ENCODE measurements at places on chromosomes 2 and 18.

GRCh38 chr18:10563886-10564285 is 38.1 kb downstream of the NAPG start:
- no peak for DNase-seq

GRCh38 chr18:11518788-11519685 is 90.4 kb upstream of the SLC35G4 start:
- no peak for DNase-seq

GRCh38 chr2:236867441-236868260 is 218.0 kb upstream of the COPS8 start:
- no peak for DNase-seq

- no peak for DNase-seq
Observed at GRCh38 chr2:216195565-216196029, 86.4 kb downstream of the XRCC5 start.

DNA sequence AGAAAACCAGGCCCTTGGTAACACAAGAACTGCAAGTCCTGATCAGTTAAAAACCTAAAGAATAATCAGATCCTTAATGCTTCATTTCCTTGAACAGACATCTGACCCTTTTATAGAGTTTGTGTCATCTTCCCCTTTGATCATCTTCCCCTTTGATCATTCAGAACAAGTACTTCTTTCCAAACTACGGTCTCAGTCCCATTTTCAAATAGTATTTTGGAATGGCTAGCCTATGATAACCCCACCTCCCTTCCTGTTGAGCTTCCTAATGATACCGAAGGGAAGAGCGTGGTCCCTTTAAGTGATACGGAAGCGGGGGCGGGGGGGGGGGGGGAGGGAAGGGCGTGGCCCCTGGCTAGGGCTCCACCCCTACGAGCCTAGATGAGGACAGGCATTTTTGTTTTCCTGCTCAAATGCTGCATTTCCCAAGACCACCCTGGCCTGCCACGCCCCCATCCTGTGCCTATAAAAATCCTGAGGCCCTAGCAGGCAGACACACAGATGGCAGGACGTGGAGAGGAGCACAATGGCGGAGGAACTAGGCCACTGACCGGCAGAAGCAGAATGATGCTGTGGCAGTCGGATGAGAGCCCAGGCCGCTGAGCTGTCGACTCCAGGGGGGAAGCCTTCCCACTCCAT is 24.1 kb upstream of the CHRNA1 start:
- DNase-seq = no peak
